ENCODE measurements at places on chromosomes 7 and 10. TPM values are rescaled to one million over a fixed set of nuclear protein-coding genes. Genes with fewer than 3 reads are reported as not detected.

DNTT gene
- total RNA-seq = not detected

DNA sequence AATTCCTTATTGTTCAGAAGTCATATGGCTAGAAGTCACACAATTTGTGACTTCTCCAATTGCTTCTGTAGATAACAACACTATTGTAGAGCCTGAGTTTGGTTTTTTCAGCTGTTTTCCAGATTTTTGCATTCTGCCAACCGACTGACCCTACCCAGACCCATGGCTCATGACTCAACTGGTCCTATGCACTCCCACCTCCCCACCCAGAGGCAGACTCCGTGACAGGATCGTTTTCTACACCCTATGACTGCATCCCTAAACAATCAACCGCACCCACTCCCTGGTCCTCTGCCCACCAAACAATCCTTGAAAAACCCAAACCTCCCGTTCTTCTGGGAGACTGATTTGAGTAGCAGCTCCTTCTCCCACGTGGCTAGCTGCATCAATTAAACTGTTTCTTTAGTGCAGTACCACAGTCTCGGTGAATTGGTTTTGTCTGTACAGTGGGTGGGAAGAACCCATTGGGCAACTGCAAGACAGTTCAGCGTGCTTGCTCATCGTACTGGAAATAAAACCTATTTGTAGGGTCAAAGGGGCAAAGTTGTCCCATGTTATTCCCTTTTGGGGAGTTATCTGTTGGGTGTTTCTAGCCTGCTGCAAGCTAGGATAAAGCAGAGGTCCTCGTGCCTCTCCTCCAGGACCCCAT is 150.3 kb upstream of the FAM20C start:
- no peak overlapping the region for H3K27ac ChIP-seq
- peaks cover 13% of the 10 kb centered on the region for H3K27me3 ChIP-seq
- H3K4me3 ChIP-seq = no peak overlapping the region
- no peaks in the 10 kb centered on the region for H3K36me3 ChIP-seq

DNA sequence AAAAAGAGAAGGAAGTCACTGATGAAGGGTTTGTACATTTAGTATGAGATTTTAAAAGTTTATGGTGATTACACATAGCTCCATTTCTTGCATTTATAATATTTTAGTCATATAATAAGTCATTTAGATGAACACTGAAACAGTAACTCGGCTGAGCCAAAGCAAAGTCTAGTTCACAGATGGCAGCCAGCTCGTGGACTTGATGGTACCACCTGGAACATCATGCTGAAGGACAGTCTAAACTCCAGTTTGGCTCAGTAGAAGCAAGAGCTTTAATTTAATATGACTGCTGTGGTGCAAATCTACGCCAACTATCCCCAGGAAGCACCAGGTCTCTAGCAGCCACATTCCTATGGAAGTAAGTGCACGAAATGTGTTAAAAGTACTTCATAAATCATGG is 16.4 kb downstream of the SRI start:
- peaks cover 9% of the 10 kb centered on the region for H3K4me1 ChIP-seq
- H3K27ac ChIP-seq = no peak overlapping the region

PRPF18 gene
- total RNA-seq = 21.2 TPM

KCND2 gene
- total RNA-seq = not detected

- H3K27ac ChIP-seq = no peak overlapping the region
- peaks cover 15% of the 10 kb centered on the region for H3K27me3 ChIP-seq
- H3K36me3 ChIP-seq = no peaks in the 10 kb centered on the region
- no peak for DNase-seq
Observed at GRCh38 chr10:120017733-120018417, 125.3 kb downstream of the SEC23IP start.

C10orf95 gene
- total RNA-seq = not detected

LIPK gene
- total RNA-seq = not detected

GRCh38 chr10:128161031-128161430 is 34.8 kb upstream of the MKI67 start:
- H3K27ac ChIP-seq = peak overlapping the region; percentile 44
- H3K27me3 ChIP-seq = peaks cover 21% of the 10 kb centered on the region
- H3K4me1 ChIP-seq = peaks cover 27% of the 10 kb centered on the region
- H3K4me3 ChIP-seq = no peak overlapping the region

C7orf57 gene
- total RNA-seq = 0.15 TPM

GRCh38 chr10:16583382-16583781 is 61.7 kb upstream of the C1QL3 start:
- H3K27ac ChIP-seq = no peak overlapping the region
- H3K4me3 ChIP-seq = no peak overlapping the region
- H3K4me1 ChIP-seq = peaks cover 19% of the 10 kb centered on the region
- H3K27me3 ChIP-seq = peaks cover 26% of the 10 kb centered on the region
- no peak for DNase-seq
- no peaks in the 10 kb centered on the region for H3K36me3 ChIP-seq

- no peaks in the 10 kb centered on the region for H3K27me3 ChIP-seq
- no peaks in the 10 kb centered on the region for H3K4me1 ChIP-seq
- no peak for DNase-seq
- no peak overlapping the region for H3K27ac ChIP-seq
- no peak overlapping the region for H3K4me3 ChIP-seq
- peaks cover 4% of the 10 kb centered on the region for H3K36me3 ChIP-seq
Observed at GRCh38 chr7:17289074-17289645, 9.3 kb upstream of the AHR start.

DNA sequence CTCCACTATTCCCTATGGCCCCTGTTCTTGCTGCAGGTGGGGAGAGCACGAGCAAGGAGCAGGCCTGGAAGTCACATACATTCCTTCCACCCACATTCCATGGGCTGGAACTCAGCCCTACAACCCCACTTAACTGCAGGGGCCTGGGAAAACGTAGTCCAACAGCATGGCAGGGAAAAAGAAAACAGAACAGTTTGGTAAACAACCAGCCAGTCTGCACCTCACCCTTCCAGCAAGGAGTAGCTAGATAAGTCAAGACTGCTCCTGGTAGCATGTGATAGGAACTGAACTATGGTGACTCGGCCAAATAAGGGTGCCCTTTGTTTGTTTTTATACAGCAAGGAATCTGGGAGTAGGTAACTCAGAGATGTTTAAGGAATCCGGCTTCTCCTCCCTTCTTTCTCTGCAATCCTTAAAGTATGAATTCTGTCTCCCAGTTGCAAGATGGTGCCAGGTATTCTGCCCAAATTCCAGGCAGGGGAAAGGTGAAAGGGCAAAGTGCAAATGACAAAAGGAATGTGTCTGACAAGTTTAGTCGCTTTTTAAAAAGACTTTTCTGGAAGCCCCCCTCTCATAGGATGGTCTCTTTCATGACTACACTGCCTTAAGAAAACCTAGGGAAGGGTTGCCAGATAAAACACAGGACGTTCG is 311.7 kb upstream of the NEBL start:
- no peak overlapping the region for H3K27ac ChIP-seq
- no peak for DNase-seq
- no peaks in the 10 kb centered on the region for H3K27me3 ChIP-seq

DNA sequence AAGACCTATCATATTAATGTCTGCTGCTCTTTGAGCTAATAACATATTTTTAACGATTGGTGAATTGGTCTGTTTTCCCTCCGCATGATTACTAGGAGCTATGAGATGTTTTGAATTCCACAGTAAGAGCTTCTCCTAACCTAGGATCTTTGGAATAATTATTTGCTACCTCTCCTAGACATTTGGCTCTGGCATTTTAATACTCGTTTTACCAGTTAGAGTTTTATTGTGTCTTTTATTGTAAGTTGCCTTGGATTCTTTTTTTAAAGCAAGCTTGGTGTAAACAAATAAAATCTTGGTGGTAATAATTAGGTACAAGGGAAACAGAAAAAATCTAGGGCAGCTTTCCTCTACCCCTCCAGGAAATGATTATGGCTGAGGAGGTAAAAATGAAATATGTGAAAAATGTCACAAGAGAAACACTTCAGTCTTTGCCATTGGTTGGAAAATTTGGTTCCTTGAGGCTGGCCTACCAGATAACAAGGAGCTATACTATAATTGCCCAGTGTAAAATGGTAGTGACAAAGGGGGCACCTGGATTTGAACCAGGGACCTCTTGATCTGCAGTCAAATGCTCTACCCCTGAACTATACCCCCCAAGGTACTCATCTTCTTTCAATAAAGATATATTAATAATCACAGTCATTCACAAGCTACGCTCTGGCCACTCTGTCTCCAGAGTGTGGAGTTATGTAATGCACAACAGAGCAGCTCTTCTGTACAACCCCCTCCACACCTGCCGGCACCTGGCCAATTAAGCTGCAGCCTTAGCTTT is 85.4 kb downstream of the ZNF777 start:
- H3K36me3 ChIP-seq = peaks cover 2% of the 10 kb centered on the region
- H3K4me3 ChIP-seq = no peak overlapping the region
- H3K27ac ChIP-seq = no peak overlapping the region
- H3K4me1 ChIP-seq = no peaks in the 10 kb centered on the region
- DNase-seq = no peak

CROT gene
- total RNA-seq = 10.3 TPM

NUDT13 gene
- 1.2 TPM for total RNA-seq

MUC12 gene
- 0.64 TPM for total RNA-seq

GRCh38 chr7:99325001-99325493 is 651 bp upstream of the ARPC1A start:
- no peak for DNase-seq
- peak overlapping the region; percentile 72 for H3K27ac ChIP-seq
- peaks cover 28% of the 10 kb centered on the region for H3K4me1 ChIP-seq
- peak overlapping the region; percentile 82 for H3K4me3 ChIP-seq

DNA sequence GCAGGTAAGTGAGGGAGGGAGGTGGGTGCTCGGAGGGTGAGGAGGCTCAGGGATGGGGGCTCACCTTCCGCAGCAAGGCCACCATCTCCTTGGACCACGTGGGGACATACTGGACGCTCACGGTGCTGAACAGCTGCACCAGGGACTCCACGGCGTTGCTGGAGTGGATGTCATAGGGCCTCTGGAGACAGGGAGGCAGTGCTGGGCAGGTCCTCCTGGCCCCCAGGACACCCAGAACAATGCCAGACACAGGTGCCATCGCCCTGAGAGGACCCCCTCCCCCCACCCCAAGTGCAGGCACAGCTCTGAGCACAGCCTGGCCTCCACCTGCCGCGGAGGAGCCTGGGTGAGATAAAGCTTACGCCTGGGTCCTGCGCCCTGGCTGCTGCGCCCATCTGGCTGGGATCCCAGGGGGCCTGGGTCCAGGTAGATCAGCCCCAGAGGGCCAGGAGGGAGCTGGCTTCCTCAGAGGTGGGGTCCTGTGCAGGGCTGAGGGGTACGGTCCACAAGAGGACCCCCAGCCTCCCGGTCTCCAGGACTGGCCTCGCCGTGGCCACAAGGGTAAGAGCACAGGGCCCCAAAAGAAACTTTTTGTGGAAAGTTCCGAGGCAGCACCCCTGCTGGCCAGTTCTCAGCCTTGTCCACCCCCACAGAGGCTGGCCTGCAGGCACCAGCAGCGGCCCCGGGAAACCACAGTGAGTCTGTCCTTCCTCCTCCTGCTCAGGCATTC is 37.8 kb downstream of the DPYSL4 start:
- H3K27me3 ChIP-seq = no peaks in the 10 kb centered on the region
- DNase-seq = no peak
- H3K36me3 ChIP-seq = no peaks in the 10 kb centered on the region
- H3K4me3 ChIP-seq = no peak overlapping the region
- peaks cover 14% of the 10 kb centered on the region for H3K4me1 ChIP-seq

- H3K36me3 ChIP-seq = peaks cover 1% of the 10 kb centered on the region
- H3K27ac ChIP-seq = no peak overlapping the region
- no peak overlapping the region for H3K4me3 ChIP-seq
- DNase-seq = no peak
- no peaks in the 10 kb centered on the region for H3K27me3 ChIP-seq
Observed at GRCh38 chr7:144775749-144776148, 60.1 kb downstream of the TPK1 start.

GRCh38 chr7:158285383-158285770 is 302.2 kb downstream of the PTPRN2 start:
- no peaks in the 10 kb centered on the region for H3K36me3 ChIP-seq
- H3K27ac ChIP-seq = no peak overlapping the region
- H3K4me1 ChIP-seq = no peaks in the 10 kb centered on the region
- H3K27me3 ChIP-seq = no peaks in the 10 kb centered on the region
- no peak overlapping the region for H3K4me3 ChIP-seq

- no peak for DNase-seq
- H3K4me3 ChIP-seq = no peak overlapping the region
- H3K4me1 ChIP-seq = peaks cover 3% of the 10 kb centered on the region
- H3K27ac ChIP-seq = no peak overlapping the region
Observed at GRCh38 chr10:14486777-14487487, 156.2 kb upstream of the FRMD4A start.

ANKRD1 gene
- total RNA-seq = not detected

Data from activated CD8-positive, alpha-beta memory T cell treated with anti-CD3 and anti-CD28 coated beads, Interleukin-2, amount 10 ng/mL, durations not matched to agents 7 days and 5 days (primary cell).